ENCODE measurements at places on chromosomes 3 and 15. TPM values are rescaled to one million over a fixed set of nuclear protein-coding genes. Genes with fewer than 3 reads are reported as not detected.

- DNase-seq: no peak
- H3K27me3 ChIP-seq: no peaks in the 10 kb centered on the region
- peaks cover 2% of the 10 kb centered on the region for H3K36me3 ChIP-seq
- no peak overlapping the region for H3K27ac ChIP-seq
- no peak overlapping the region for H3K4me3 ChIP-seq
- no peaks in the 10 kb centered on the region for H3K4me1 ChIP-seq
Observed at GRCh38 chr15:59396679-59397078, 24.0 kb upstream of the MYO1E start.

DNA sequence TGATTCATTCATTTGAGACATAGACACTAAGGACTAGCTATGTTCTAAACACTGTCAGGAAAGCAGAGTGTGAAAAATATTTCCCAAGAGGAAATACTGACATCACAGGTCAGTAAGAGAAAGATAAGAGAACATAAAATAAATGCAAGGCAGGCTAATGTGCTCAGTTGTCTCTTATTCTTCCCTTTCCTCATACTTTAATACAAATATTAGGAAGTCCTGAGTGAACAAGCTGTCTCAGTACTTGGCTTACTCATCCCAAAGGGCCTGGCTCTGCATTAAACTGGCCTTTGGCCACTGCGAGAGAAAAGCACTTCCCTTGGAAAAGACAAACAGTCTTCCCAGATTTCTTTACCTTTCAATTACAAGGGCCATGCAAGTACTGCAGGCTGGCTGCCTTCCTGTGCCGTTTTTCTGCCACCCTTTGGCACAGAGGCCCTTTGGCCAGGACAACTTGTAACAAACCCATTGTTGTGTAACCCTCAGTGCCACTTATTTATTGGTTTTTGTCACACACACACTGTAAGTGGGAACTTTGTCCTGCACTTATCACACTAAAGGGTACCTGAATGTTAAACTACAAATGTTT, 31.7 kb downstream of the EDC3 start:
- no peaks in the 10 kb centered on the region for H3K27me3 ChIP-seq
- no peaks in the 10 kb centered on the region for H3K36me3 ChIP-seq
- H3K4me1 ChIP-seq: peaks cover 3% of the 10 kb centered on the region
- H3K27ac ChIP-seq: no peak overlapping the region

DNA sequence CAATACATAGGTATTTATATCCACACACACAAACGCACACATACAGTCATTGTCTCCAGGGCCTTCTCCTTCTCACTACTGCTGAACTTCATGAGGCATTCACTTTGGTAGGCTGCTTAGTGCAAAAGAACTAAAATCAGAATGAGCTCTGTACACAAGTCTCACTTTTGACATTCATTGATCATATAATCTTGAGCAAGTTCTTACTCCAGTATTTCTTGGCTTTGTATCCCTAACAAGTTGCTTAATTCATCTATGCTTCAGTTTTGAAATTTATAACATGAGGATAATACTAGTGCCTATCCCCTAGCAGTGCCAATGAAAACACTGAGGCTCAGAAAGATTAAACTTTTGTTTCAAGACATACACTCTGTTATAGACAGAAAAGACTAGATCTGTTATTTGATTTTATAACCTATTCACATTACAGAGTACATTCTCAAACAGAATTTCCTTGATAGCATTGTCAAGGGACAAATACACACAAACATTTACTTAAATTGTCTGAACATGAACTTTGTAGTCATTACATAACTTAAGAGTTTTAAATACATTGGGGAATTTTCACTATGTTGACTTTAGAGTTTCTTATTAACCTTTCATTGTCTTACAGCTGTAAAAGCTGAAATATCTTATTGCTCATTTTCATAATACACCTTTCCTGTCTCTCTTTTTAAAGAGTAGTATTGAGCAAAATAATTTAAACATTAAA, 55.0 kb upstream of the SI start:
- H3K4me3 ChIP-seq: no peak overlapping the region

GRCh38 chr3:26307192-26307591, 315.4 kb upstream of the LRRC3B start:
- no peaks in the 10 kb centered on the region for H3K4me1 ChIP-seq
- no peak overlapping the region for H3K27ac ChIP-seq
- H3K4me3 ChIP-seq: no peak overlapping the region
- DNase-seq: no peak
- H3K36me3 ChIP-seq: no peaks in the 10 kb centered on the region

DNA sequence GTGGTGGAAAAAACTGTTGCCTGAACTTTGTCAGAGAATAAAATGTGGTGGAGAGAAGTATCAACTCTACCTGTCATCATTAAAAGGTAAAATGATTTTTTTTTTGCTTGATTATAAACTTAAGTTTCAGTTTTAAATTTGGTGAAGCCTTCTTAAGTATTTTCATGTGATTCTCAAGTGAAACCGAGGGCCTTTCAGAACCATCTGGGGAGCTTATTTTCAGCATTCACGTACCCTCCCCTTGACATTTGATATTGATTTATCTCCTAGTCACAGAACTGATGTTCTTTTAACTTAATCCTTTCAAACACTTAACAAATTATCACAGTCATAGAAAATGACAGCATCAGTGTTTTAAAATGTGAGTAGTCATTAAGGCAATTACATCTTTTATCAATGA, 38.5 kb downstream of the HPS3 start:
- H3K4me3 ChIP-seq: no peak overlapping the region
- no peak overlapping the region for H3K27ac ChIP-seq
- peaks cover 12% of the 10 kb centered on the region for H3K36me3 ChIP-seq
- DNase-seq: no peak
- no peaks in the 10 kb centered on the region for H3K4me1 ChIP-seq
- H3K27me3 ChIP-seq: no peaks in the 10 kb centered on the region

DNA sequence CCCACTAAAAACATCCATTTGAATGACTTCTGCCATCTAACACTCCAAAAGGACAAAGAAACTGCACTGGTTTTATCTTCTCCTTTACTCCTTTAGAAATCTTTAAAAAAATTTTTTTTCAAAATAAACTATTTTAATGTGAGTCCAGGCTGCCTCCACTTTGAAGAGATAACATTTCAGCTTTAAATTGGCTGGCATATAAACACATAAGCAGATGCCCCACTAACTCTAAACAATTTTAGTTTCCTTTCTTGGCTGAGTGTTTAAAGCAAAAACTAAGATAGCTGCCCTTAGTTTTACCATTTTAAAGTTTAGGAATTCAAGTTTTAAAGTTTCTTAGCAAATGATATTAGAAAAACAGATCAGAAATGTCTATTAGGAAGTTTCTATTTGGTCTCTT, 39.9 kb downstream of the PDZRN3 start:
- H3K27me3 ChIP-seq: no peaks in the 10 kb centered on the region
- peaks cover 4% of the 10 kb centered on the region for H3K4me1 ChIP-seq
- DNase-seq: no peak
- no peaks in the 10 kb centered on the region for H3K36me3 ChIP-seq
- no peak overlapping the region for H3K4me3 ChIP-seq
- no peak overlapping the region for H3K27ac ChIP-seq

DNA sequence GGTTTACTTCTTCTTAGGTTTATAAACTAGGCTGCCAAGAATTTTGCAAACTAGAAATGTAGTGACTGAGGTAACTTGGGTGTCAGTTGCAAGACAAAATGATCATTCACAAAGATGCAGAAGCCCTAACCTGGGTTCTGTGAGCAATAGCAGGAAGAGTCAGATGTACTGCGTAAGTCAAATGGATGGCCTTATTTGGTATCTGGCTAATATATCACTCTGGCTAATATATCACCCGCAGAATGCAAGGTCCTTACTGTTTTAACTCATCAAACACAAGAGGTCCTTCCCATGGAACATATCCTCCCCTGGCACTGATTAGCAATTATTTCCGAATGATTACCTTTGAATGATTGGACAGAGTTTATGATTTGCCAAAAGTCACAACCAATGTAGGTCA, 37.4 kb downstream of the RBMS3 start:
- DNase-seq: no peak
- H3K36me3 ChIP-seq: no peaks in the 10 kb centered on the region
- H3K4me3 ChIP-seq: no peak overlapping the region
- H3K27ac ChIP-seq: no peak overlapping the region

DNA sequence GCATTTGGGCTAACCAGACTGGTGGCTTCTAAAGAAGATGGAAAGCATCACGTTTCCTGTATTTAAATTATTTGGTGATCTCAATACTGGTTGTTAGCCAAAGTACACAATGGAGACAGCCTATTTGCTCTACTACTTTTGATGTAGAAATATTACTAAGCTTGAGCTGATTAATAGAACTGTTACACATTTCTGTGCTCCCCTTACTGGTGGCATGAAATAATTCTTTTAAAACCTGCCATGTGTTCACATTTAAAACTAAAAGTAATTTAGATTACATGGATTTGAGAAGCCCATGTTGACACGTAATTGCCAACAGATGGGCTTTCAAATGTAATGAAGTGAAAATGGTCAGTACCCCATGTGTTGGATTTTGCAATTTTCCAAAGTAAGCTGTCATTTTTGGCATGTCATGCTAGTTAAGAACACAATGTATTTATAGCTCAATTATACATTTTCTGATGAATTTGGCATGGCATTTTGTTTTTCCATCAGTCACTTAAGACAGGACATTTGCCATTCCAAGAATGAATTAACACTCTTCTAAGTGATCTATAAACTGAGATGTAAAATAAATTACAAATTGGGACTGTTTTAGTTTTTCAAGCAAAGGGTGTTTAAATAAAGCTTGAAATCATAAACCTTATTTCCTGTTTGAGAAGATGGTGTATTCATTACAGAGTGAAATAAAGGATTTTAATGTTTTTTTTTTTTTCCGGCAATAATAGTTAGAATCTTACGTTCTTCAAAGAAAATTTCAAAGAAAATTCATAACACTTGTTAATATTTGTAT, 10.8 kb upstream of the RARRES1 start:
- H3K4me3 ChIP-seq: no peak overlapping the region
- H3K4me1 ChIP-seq: no peaks in the 10 kb centered on the region
- DNase-seq: no peak
- H3K27ac ChIP-seq: no peak overlapping the region

DNA sequence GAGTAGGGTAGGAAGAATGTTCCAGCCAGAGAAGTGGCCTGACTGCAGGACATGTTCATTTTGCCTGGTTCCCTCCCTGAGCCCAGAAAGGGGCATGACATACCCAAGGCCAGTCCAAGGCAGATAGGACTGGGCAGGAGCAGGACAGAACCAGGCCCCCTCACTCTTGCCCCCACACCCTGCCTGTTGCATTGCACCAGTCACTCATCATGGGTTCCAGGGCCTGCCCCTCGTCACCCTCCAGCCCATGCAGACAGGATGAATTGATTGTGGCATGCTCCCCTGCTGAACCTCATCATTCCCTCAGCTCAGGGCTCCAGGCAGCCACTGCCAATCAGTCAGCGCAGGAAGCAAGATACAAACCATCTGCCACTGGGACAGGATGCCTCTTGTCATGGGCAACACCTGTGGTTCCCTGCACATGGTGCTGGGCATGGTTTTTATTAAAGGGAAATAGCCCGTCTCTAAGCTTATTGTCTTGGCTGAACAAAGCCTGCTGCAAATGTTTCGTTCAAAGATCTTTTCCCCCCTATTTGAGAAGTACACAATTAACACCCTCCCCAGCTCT, 48.9 kb downstream of the RASGRF1 start:
- no peaks in the 10 kb centered on the region for H3K36me3 ChIP-seq
- H3K27ac ChIP-seq: no peak overlapping the region
- no peaks in the 10 kb centered on the region for H3K27me3 ChIP-seq
- no peaks in the 10 kb centered on the region for H3K4me1 ChIP-seq

DNA sequence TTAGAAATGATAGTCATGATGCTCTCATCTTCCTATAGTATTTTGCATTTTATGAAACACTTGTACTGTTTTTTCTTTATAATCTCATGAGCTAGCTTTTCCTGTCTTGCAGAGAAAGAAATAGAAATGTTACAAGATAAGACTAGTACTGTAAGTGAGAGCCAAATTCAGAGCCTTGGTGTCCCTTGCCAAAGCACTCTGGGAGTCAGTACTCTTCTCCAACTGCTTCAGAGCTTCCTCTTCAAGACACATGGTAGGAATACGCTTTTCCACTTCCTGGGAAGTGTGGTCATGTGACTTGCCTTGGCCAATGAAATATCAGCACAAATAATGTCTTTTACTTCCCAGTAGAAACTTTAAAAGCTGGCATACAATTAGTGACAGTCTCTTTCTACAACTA, 112.4 kb downstream of the SEMA6D start:
- H3K4me1 ChIP-seq: no peaks in the 10 kb centered on the region
- H3K27ac ChIP-seq: no peak overlapping the region
- no peaks in the 10 kb centered on the region for H3K36me3 ChIP-seq
- no peak overlapping the region for H3K4me3 ChIP-seq
- H3K27me3 ChIP-seq: no peaks in the 10 kb centered on the region
- DNase-seq: no peak

DNA sequence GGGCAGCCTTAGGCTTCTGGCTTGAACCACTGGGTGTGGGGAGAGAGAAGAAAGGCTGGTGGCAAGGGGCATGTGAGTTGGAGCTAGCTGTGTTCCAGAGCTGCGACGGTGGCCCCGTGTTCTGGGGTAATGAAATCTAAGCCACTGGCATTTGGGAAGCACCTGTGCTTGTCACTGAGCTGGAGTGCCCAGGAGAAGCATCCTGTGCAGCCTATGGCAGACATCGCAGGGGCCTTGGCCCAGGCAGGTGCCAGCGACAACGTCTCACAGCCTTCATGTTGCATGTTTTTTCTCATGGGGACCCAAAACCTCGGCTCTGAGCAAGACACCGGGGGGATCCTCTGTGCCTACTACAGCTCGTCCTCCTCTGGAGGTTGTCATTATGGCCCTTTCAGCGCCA, 91.1 kb upstream of the PLXNA1 start:
- no peaks in the 10 kb centered on the region for H3K27me3 ChIP-seq
- H3K4me1 ChIP-seq: no peaks in the 10 kb centered on the region
- no peak overlapping the region for H3K27ac ChIP-seq
- H3K4me3 ChIP-seq: no peak overlapping the region

DNA sequence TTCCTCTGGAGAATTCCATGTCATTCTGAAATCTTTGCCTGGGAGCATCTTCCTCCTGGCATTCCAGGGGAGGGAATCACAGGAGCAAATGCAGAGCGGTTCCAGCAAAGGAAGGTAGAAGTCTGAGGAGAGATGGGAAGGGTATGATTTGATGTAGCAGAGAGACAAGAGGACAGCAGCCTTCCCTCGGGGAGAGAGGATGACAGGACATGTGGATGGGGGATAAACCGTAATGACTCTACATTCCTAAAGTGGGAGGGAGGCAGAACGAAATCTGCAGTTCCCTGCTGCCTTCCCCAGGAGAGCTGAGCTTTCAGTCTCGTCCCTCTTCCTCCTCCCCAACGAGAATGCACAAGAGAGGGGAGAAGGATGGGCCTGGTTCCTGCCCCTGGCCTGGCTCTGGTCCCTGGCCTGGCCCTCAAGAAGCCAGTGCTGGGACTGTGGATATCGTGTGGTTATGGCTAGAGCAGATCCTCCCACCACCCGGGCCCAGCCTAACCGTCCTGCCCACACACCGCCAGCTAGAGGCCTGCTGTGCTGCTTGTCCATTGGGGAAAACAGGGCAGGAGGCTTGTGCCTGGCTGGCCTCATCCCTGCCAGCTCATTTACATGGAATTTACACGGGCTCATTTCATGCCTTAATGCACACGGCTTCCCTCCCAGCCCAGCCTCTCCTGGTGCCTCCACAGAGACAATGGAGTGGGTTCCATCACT, 26.6 kb downstream of the SEMA7A start:
- no peaks in the 10 kb centered on the region for H3K27me3 ChIP-seq
- H3K4me3 ChIP-seq: no peak overlapping the region
- H3K36me3 ChIP-seq: no peaks in the 10 kb centered on the region
- no peak overlapping the region for H3K27ac ChIP-seq
- H3K4me1 ChIP-seq: no peaks in the 10 kb centered on the region

Gene MED12L
- total RNA-seq: 2.3 TPM

Gene FBXW12
- total RNA-seq: not detected

Gene PHLDB2
- 166 TPM for total RNA-seq

Gene PLOD2
- total RNA-seq: 147 TPM

Gene DCLK3
- total RNA-seq: 0.18 TPM

Gene B4GALT4
- 22.8 TPM for total RNA-seq

Gene MUSTN1
- 56.8 TPM for total RNA-seq

Gene CAMK1
- 40.2 TPM for total RNA-seq

Gene RPUSD2
- total RNA-seq: 4.8 TPM
